Cerebellum (tissue), 4 donors: ENCODE measurements at places on chromosomes 5 and 9.

GRCh38 chr9:37105234-37105633 lies 15.1 kb upstream of the ZCCHC7 start:
- DNase-seq: no peak

GRCh38 chr9:80867731-80868130 lies 821.6 kb downstream of the TLE1 start:
- no peak for DNase-seq

DNA sequence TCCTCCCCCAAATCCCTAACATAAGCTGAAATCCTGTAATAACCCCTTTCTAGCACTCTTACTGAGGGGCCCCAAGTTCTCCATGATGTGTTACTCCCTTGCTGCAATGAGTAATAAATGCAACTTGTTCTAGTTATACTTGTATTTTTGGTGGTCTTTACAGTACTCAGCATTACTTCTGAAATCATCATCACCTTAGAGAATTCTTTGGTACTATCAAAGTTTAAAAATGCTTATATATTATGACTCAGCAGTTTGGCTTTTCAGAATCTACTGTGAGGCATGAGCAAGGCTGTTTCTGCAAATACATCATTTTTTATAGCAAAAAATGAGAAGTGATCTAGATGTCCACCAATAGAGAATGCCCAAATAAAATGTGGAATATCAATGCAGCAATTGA lies 20.7 kb upstream of the ROPN1L start:
- no peak for DNase-seq

DNA sequence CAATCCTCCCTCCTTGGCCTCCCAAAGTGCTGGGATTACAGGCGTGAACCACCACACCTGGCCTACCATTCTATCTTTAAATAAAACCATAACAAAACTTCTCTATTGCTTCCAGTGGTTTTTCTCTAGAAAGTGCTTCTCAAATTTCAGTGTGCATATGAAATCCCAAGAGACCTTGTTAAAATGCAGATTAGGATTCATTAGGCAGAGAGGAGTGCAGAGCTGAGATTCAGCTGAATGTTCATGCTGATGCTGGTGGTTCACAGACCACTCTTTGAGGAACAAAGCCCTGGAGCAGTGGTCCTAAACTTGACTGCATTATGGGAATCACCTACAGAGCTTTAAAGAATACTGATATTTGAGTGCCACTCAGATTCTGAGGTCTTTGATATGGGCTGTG lies 28.2 kb downstream of the CARD6 start:
- DNase-seq: no peak

DNA sequence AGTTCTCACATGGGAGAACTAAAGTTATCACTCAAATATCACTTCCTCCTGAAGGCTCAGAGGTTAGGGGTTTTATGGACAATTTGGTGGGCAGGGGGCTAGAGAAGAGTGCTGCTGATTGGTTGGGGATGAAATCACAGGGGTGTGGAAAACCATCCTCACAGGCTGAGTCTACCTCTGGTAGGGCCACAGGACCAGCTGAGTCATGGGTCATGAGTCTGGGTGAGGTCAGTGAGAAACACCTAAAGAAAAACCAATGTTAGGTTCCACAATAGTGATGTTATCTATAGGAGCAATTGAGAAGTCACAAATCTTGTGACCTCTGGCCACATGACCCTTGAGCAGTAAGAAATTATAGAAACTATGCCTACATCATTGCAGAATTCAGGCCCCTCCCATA lies 203.3 kb upstream of the TARS1 start:
- no peak for DNase-seq

DNA sequence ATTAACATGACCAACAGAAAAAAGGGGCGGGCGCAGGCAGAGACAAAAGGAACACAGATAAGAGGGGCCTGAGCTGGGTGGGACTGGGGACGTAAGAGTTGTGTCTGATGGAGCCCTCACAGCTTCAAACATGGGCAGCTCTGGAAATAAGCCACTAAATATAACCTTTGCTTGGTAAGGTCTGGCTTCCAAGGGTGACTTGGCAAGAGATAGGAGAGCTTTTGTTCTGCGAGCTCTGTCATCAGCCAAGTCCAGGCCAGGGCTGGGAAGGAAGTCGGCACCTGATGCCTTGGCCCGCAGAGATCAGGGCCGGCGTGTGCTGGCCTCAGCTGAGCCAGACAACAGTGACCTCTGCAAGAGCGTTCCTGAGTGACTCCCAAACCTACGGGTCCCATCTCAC lies 11.8 kb downstream of the TRUB2 start:
- peak; percentile 69 for DNase-seq

- DNase-seq: no peak
Observed at GRCh38 chr9:135082536-135082935, 4.9 kb upstream of the OLFM1 start.

- DNase-seq: no peak
Observed at GRCh38 chr5:32597041-32597629, 11.8 kb downstream of the SUB1 start.

GRCh38 chr5:32909207-32909606 lies 198.1 kb downstream of the NPR3 start:
- DNase-seq: no peak
